GM12891 (cell line): ENCODE measurements at places on chromosomes 11 and 22.

- no peak for DNase-seq
Observed at GRCh38 chr22:30234786-30235470, 11.6 kb downstream of the LIF start.

- no peak for DNase-seq
Observed at GRCh38 chr11:47271961-47272661, 2.2 kb downstream of the MADD start.

DNA sequence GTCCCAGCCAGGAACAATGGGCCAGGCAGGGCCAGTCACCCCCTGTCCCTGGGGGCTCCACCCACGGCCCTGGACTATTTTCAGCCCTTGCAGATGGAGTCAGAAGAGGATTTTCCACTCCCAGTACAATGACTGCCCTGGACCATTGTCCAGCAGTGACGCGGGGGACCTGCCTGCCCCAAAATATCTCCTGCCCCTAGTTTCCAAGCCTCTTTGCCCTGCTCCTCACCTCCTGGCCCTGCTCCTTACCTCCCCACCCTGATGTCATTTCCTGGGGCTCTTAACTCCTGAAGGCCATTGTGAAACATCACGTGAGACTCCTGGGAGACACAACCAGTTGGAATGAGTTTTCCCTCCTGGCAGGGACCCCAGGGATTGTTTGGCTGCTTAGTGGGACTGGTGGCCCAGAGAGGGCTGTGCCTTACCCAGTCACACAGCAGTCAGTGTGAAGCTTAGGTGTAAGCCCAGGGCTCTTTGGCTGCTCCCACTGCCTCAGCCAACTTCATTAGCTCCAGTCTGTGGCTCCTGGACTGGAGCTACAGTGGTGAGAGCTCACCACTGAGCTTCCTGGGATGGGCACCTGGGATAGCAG is 22.2 kb downstream of the P2RY2 start:
- no peak for DNase-seq

DNA sequence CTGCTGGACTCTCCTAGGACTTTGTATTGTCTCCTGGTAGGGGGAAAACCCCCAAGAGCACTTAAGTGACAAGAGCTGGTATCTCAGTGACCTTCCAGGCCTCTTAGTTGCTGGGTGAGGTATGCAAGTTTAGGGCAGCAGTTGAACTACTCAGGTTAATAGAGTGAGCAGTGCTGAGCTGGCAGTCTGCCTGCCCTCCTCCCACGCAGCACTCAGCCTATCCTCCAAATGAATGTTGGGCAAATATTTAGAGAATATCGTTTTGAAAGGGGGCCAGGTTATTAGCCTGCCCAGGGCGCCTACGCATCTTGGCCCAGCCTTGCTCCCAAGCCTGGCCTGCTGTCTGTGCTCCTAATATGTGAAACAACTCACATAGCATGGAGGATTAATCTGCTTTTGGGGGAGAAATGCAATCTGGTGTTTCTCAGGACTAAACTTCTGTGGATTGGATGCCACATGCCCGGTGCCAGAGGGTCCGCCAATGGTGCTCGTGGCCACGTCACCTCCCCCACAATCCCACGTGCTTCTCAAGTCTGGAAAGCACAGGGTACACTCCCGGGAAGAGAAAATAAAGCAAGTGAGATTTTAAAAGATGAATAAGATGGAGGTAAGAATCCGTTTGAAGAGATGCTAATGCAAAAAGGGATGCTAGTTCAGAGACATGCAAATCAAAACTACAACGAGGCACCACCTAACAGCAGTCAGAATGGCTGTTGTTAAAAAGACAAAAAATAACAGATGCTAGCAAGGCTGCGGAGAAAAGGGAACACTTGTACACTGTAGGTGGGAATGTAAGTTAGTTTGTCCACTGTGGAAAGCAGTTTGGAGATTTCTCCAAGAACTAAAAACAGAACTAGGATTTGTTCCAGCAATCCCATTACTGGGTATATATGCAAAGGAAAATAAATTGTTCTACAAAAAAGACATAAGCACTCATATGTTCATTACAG is 67.7 kb downstream of the SPON1 start:
- DNase-seq: no peak

DNA sequence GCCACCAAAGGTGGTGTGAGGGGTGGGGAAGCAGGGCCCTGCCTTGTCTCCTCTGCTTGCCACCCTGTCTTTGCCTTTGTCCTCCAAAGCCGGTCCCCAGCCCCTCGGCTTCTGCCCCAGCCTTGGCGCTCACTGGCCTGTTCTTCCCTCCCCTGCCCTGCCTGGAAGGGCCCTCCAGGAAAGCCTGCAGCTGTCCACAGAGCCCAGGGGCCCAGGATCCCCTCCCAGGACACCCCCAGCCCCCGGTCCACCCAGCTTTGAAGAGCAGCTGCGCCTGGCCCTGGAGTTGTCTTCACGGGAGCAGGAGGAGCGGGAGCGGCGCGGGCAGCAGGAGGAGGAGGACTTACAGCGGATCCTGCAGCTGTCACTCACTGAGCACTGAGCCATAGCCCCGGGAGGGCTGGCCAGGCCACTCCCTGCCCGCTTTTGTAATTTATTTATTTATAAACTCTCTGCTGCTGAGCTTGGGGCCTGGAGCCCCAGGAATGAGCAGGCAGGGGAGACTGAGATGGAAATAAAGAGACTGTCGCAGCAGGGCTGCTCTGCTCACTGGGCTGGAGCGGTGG is 1.3 kb upstream of the SSH3 start:
- DNase-seq: no peak

DNA sequence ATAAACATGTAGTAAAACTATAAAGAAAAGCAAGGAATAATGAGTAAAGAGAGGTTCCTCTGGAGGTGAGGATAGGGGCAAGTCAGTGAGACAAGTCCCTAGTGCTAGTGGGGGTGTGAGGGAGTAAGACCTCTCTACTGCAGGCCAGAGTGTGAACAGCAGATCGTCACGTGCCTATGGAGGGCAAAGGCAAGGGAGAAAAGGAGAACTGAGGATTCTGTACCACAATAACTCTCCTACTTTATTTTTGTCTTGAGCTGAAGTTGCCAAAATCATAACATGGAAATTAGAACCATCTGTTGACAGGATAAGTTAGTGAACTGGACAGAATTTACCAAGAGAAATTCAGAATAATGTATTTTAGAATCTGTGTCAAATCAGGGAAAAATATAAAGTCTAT is 77.6 kb downstream of the ENTHD1 start:
- no peak for DNase-seq

DNA sequence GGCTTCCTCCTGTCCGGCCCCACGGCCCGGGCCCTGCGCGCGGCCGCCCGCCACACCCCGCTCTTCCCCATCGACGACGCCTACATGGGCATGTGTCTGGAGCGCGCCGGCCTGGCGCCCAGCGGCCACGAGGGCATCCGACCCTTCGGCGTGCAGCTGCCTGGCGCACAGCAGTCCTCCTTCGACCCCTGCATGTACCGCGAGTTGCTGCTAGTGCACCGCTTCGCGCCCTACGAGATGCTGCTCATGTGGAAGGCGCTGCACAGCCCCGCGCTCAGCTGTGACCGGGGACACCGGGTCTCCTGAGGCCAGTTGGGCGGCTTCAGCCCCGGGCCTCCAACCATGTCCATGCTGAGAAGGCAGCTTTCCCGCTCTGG is 6.2 kb downstream of the B3GNT6 start:
- no peak for DNase-seq

- no peak for DNase-seq
Observed at GRCh38 chr22:48869788-48870187, 957.9 kb downstream of the BRD1 start.

DNA sequence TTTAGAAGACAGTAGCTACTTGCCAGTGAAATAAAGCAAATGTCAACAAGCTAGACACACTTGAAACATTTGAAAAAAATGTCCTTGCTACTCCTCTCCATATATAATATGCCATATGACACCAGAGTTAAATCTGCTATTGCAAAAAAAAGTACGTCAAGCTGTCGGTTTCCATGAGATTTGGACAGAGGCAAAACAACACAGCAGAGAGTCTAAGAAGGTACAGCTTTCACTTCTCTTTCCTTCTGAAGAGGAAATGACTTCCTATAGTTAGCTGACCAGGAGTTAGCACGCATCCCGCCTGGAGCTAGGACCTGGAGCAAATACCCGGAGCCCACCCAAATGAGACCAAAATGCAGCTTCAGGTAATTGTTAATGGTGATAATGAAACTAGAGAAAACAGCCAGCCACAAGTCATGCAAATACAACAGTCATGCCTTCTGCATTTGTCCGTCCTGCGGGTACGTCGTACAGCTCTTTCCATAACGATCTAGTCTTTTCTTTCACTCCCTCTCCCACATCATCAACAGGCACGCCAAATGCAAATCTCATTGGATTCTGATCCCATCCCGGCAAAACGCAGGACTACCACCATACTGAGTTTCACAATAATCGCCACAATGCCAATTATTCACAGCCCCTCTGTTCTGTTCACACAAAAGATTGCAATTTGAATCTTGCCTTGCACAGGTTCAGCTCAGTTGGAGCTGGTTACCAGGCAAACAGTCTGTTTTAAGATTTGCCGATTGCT is 395.0 kb upstream of the CCDC90B start:
- DNase-seq: no peak

DNA sequence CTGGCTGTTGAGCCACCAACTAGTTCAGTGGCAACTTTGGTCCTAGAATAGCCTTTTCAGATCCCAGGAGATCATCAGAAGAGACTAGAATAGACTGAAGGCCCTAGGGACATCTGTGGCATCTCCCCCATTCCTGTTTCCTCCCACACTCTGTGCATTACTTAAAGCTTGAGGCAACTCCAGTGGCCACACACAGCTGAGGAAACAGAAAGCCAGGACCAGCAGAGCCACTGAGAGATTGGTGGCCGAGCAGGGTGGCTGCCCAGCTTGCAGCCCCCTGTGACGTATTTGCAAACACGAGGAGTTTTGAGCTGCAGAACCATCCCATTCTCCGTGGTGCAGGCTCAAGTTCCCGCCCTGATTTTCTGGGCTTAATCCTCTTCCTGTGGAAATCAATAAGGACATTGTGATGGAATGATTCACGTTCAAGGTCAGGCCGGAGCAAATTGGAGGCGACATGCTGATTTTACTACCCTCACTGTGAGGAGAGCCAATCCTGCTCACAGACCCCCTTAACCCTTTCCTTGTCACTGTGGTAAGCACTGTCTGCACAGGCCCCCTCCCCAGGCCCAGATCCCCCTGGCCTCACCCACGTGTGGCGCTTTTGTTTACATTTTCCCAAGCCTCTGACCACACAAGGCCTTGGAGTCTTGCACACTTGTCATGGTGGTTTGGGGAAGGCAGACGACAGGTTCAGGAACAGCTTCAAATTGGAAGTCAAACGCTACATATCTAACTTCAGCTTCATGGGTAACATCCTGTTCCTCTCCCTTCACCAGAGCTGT is 69.1 kb upstream of the MYOD1 start:
- DNase-seq: no peak

GRCh38 chr11:60926500-60926899 is 2.2 kb downstream of the TMEM132A start:
- no peak for DNase-seq

GRCh38 chr11:61536676-61537270 is 28.2 kb downstream of the LRRC10B start:
- DNase-seq: no peak

DNA sequence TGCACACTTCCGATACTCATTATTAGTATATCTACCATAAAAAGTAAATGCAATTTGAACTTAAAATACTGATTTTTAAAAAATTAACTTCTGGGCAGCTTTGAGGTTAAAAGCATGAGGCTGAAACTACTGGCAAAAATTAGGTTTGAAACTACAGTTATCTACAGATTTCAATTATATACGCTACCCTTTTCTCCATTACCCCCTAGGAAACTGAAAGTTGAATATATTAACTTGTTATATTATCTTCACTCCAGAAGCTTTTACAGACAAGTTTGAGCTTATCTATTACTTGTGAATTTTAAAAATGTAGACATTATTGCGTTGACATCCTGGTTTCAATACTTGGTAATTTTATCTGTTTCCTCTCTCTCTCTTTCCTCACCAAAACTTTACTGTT is 96.7 kb upstream of the DDI1 start:
- no peak for DNase-seq

DNA sequence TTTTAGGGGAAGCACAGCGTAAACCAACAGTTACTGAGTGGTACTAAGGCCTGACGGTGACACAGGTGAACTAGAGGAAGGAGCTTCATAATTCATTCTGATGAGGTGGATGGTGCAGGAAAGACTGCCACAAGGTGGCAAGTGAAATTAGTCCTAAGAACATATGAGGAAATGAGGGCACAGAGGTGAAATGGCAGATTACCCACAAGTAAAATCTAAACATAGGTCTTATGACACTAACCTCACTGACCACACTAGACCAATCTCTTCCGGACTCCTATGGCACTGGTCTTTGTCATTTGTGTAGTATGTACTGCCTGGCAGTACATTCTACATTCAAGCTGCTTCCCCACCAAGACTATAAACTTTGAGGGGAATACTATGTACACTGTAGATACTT is 20.2 kb downstream of the GAB2 start:
- DNase-seq: no peak

- DNase-seq: no peak
Observed at GRCh38 chr11:109306322-109306721, 115.7 kb upstream of the C11orf87 start.

- DNase-seq: no peak
Observed at GRCh38 chr11:29530961-29531360, 485.9 kb downstream of the KCNA4 start.

DNA sequence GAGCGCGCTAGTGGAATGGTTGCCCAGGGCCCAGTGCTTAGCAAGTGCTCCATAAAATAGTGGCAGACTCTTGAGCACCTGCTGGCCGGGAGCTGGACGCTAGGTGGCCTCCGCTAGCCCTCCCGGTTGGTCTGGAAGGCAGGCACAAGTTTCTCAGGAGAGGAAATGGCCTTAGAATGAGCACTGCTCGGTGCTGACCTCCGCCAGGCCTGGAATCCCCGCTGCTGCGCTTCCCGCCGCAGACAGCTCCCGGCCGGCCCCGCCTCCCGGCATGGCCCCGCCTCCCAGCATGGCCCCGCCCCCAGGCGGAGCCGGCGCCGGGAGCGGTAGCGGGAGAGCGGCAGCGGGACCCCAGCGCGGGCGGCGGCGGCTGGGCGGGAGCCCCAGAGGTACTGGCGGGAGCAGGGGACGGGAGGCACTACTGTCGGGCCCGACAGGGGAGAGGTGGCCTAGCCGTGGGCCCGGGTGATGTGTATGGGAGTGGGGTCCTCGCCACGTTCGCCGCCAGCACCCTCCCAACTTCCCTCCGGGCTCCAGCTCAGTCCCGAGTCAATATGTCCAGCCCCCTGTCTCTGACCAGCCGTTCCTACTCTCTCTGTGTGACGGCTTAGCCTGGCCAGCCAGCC is at the start of gene SIPA1:
SIPA1 (plus strand) TSS at position 308 of the 626 bp plus-strand sequence. CDS start 2,821 bp downstream, outside the sequence.
- peak; percentile 90 for DNase-seq

DNA sequence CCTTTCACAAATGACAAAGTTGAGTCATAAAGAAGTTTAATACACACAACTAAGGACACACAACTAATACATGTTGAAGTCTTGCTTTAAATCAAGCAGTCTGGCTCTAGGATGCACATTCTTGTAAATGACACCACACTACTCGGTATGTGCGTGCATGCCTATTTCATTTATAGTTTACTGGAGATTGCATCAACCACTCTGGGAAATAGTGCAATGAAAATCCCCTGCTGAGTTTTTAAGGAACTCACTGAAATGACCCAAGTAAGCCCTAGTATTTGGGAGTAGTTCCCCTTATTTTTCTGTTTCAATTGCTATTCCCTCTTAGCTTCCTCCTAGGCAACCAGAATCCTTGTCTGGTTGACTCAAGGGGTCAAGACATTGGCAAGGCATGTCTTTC is 160.2 kb upstream of the LARGE1 start:
- DNase-seq: no peak
